Brain pericyte (primary cell): ENCODE measurements at places on chromosomes 12 and 14.

DNA sequence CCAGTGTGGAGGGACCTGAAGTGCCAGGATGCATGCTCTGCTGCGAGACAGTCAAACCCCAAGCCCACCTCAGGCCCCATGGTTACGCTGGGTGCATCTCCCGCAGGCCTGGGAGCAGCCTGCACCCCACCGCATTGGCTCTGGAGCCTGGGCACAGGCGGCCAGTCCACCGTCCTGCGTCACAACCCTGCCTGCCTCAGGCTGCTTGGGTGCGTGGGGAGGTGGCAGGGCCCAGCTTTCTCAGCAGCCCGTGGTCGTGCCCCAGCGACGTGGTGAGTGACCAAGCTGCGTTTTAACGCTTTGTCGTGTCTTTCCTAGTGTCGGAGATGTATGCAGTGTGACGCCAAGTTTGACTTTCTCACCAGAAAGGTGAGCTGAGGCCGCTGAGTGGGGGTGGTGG is 10.9 kb downstream of the ZFYVE21 start:
- no peak for DNase-seq

- DNase-seq, result no peak
Measured at GRCh38 chr12:116101991-116102390, 175.5 kb downstream of the MED13L start.

- DNase-seq, result no peak
Measured at GRCh38 chr12:3533703-3534386, 42.8 kb downstream of the PRMT8 start.

- DNase-seq, result no peak
Measured at GRCh38 chr12:95970905-95971304, 25.2 kb downstream of the HAL start.

- DNase-seq, result no peak
Measured at GRCh38 chr12:72792889-72793288, 520.7 kb downstream of the TRHDE start.

DNA sequence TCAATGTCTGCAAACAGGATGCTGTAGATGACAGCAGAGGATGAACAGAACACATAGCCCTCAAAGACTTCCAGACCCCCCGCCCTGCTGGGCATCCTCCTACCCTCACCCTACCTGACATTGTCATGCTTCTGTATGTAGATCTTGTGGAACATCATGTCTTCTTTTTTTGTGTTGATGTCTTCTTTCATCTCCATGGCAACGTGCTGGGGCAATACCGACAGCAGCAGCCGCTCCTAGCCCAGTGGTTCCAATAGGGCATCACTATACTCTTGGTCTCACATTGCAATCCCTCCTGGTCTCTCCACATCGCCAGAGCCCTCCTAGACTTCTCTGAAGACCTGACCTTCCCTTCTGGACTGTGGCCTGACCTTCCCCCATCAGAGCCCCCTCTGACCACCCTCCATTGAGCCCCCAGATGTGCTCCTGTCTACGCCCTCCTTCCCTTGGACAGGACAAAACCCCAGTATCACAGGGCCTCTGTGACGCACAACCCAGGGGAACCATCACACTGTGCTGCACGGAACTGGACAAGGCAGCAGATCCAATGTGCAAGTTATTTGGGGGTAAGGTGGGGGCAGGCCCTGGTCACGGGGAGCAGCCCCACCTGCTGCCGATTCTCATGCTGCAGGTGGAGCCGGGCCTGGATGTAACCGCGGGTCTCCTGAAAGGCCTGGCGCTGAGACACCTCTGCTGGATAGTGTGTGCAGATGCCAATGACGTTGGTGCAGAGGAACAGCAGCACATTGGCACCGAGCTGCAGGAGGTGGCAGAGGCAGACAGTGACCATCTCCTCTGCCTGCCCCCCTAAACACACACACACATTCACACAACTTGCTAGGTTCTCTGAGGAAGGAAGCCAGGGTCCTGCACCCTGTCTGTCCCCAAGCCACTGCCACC is 11.1 kb downstream of the ADCY6 start:
- DNase-seq, result no peak
